Stimulated activated CD4-positive, alpha-beta T cell treated with anti-CD3 and anti-CD28 coated beads, Interleukin-12 subunit alpha, Interleukin-12 subunit beta, amount 100 ng/mL, for 24 hours (primary cell): ENCODE measurements at places on chromosomes 3 and 15.
A peak's percentile ranks its signal among the peaks of the same experiment; 100 is the strongest.

- no peak for DNase-seq
Measured at GRCh38 chr3:133926736-133927539, 31.3 kb upstream of the RAB6B start.

- no peak for DNase-seq
Measured at GRCh38 chr3:39115870-39116269, 8.4 kb downstream of the TTC21A start.

- peak; percentile 31 for DNase-seq
Measured at GRCh38 chr15:59174835-59175831, 31.5 kb upstream of the LDHAL6B start.

- no peak for DNase-seq
Measured at GRCh38 chr3:414063-414462, 217.5 kb downstream of the CHL1 start.
